ENCODE measurements at places on chromosomes 2 and 18. TPM values are rescaled to one million over a fixed set of nuclear protein-coding genes. Genes with fewer than 3 reads are reported as not detected.

DNA sequence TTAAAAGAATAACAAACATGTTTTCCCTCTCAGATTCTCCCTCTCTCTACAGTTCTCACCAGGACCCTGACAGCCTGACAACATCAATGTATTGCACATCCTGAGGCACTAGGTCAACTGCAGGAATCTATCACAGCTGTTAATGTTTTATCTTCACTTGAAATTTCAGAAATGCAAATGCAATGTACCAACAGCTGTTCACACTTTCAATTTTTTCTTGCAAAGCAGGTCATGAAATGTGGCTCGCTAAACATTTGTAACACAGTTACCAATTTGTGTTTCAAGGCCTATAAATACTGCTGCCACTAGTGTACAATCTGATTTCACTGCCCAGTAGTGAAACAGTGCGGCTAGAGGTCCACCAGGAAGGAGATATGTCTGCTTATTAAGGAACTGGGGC lies 147.8 kb downstream of the EXOC6B start:
- DNase-seq, result no peak

DNA sequence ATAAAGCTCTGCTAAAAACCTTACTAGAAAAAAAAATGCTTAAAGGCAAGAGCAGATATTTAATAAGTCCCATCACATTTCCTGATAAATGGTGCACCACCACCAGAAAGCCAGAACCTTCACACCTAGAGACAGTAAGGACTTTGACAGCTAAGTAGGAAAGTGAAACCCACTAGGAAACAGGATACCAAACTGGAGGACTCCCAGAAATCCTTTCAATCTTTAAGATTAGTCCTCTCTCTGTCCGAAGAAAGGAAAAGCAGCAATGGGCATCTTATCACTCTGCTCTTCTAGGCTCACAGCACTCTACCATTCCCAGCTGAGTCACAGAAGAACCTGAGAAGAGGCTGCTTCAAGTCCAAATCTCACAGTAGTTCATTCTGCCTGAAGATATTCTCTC lies 3.7 kb downstream of the DYM start:
- DNase-seq, result no peak

- DNase-seq, result no peak
Observed at GRCh38 chr2:10434886-10435819, 13.0 kb downstream of the ODC1 start.

GRCh38 chr2:113858764-113859163 lies 31.1 kb upstream of the ACTR3 start:
- no peak for DNase-seq

- no peak for DNase-seq
Observed at GRCh38 chr2:60852282-60852860, 29.0 kb upstream of the REL start.

DNA sequence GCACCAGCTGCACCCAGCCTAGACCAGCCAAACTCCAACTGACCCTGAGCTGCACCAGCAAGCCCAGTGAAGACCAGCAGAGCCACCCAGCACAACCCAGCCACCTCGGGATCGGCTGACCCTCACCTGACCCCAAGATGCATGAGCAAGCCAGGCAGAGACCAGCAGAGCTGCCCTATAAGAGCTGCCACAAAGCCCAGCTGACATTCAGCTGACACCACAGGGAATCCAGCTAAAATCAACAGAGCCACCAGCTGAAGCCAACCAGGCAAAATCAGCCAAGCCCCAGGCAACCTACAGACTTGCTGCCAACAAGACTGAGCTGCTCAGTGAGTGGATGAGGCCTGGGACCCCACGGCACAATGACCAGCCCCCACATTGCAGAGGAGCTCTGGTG lies 54.6 kb downstream of the CYP27C1 start:
- DNase-seq, result no peak

DNA sequence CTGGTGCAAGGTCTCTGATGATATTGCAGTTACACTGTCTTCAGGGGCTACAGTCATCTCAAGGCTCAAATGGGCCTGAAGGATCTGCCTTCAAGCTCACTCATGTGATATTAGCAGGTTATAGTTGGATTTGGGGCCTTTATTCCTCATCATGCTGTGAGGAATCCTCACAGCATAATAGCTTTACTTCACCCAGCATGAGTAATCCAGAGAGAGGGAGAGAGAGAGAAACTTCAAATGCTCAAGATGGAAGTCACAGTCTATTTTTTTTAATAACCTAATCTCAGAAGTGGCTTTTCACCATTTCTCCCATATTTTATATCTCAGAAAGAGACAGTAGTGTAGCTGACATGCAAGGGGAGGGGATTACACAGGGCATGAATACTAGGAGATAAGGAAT lies 658.7 kb downstream of the EPHA4 start:
- DNase-seq, result no peak

- no peak for DNase-seq
Observed at GRCh38 chr2:215705771-215706361, 270.0 kb upstream of the FN1 start.

PTPRN gene
- polyA plus RNA-seq, result 0.65 TPM

ANKRD23 gene
- polyA plus RNA-seq, result 3.4 TPM

PSME4 gene
- polyA plus RNA-seq, result 55.1 TPM

TDRD15 gene
- 0.03 TPM for polyA plus RNA-seq

ARHGAP15 gene
- 3.3 TPM for polyA plus RNA-seq
